Neural crest cell (in vitro differentiated cells): ENCODE measurements at places on chromosomes 1 and 21.

DNA sequence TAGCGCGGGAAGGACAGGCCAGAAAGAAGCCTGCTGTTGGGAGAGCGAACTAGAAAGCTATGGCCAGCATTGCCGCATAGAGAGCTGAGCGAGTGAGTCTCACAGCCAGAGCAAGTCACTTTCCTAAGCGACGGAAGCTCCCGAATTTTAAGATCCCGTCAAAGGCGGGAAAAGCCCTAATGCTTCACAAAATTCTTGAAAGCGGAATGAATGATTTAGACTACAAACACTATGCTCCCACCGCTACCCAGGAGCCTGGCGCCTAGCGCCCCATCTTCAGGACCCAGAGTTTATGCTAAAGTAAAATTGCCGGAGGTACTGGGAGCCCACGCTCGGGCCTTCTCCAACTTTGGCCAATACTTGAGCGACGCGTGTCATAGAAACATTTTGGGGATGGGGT is 409.9 kb upstream of the ESRRG start:
- no peak for DNase-seq

- DNase-seq: no peak
These were observed 357.6 kb downstream of the KIF26B start for GRCh38 chr1:245512181-245512888.

- no peak for DNase-seq
These were observed 30.1 kb downstream of the LRIG2 start for GRCh38 chr1:113103048-113103447.

- no peak for DNase-seq
These were observed 5.5 kb downstream of the RASSF5 start for GRCh38 chr1:206512851-206513180.

DNA sequence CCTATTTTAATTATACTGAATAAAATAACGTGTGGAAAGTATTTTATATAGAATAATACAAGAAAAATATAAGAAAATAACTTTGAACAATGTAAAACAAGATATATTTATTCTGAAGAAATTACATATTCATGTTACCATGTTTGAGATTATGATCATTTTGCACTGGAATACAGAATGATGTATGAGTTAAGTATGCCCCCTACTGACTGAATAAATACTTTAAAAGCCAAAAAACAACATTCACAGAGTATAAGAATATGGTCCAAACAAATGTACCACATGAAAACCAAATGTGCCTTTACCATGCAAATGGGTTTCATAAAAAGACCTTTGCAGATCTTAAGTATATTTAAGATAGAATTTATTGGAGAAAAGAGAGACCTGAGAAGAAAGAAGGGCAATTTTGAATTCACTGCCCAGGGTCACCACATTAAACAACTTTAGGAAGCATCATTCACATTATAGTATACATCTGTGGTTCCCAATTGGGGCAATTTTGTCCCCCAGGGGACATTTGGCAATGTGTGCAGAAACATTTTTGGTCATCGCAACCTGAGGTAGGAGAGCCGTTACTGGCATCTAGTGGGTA is 136.6 kb upstream of the GFI1 start:
- DNase-seq: no peak

- no peak for DNase-seq
These were observed 163.9 kb downstream of the ST6GALNAC5 start for GRCh38 chr1:77031106-77031662.

DNA sequence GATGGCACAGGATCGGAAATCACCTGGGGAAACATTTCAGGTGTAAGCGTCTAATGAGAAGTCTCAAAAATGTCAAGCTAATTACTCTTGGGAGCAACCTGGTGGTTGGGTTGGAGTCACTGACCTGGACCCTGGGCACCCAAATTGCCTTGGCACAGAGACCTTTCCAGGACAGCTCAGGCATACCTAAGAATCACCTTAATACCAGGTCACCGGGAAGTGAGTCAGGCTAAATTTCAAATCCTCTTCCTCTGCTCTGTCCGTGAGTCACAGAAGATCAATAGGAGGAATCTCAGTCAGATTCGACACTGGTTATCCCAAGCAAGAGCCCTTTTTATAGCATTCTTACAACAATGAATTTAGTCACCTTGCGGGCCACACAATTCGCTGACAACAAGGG is 179.6 kb upstream of the CAMK1G start:
- DNase-seq: no peak

DNA sequence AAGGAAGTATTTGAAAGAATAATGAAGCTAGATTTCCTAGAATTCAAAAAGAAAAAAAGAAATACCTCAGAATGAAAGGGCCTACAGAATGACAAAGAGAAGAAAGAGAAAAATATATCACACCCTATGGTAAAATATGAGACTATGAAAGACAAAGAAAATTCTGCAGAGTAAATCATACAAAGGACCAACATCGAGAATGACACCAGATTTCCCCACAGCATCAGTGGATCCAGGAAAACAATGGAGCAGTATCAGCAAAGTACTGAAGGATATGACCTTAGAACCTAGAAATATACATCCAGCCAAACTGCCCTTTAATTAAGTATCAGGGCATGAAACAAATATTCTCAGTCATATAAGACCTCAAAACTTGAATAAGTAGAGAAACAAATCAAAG is 21.2 kb upstream of the IFNAR2 start:
- no peak for DNase-seq

DNA sequence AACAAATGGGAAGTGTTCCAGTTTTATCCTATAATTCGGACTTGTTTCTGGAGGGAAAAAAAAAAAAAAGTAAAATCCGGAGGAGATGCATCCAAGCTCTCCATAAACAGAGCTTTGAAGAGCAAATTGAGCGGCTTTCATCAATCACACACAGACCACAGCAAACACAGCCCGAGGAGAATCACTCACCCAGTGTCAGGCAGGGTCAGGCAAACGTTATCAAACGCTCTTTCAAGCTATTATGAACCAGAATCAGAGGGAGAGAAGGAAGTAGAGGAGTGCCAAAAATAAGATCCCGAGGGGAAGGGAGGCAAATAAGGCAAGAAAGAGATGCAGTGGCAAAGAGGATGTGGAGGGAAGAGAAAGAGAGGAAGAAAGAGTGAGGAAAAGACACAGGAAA is 188.3 kb upstream of the CAMK1G start:
- DNase-seq: peak; percentile 20

DNA sequence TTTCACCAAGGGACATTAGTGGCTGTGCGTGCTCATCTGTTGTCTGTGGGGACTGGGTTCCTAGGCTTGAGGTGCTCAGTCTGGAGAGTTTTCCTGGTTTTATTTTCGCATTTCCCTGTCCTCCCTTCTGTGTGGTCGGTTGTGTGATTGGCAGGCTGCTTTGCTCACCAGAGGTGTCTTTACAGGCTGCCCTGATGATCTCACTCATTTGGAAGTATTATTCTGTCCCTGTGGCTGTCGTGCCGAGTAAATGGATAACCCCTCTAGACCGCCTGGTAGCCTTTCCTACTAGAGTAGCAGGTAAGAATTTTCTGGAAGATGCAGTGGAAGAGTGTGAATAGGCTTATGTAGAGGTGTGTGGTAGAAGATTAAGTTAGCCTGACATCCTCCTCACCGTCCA is 44.1 kb upstream of the HMGN1 start:
- DNase-seq: no peak

GRCh38 chr1:3939242-3940080 is 39.4 kb upstream of the C1orf174 start:
- no peak for DNase-seq

GRCh38 chr1:246726881-246727280 is 2.7 kb downstream of the SCCPDH start:
- DNase-seq: no peak

- DNase-seq: no peak
These were observed 113.4 kb upstream of the SLC25A33 start for GRCh38 chr1:9425859-9426258.

GRCh38 chr1:161549652-161550051 is at the start of gene FCGR3A:
FCGR3A (minus strand) TSS chr1:161549818; CDS start chr1:161549736, 82 bp downstream.
- no peak for DNase-seq

DNA sequence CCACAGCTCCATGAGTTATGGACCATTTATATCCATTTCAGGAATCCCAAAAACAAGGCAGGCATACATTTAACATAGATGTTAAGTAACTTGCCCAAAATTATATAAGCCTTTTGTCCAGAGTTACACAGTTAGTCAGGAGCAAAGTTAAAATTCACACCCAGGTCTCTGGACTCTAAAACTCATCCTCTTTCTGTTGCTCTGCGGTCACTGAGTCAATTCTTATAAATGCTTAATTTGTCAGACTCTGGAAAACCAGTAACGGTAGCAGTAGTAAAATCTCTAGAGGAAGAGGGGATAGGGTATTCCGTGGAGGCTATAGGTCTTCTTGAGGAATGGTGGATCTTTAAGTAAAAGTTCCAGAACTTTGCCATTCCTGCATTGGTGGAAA is 223.6 kb upstream of the JUN start:
- no peak for DNase-seq

DNA sequence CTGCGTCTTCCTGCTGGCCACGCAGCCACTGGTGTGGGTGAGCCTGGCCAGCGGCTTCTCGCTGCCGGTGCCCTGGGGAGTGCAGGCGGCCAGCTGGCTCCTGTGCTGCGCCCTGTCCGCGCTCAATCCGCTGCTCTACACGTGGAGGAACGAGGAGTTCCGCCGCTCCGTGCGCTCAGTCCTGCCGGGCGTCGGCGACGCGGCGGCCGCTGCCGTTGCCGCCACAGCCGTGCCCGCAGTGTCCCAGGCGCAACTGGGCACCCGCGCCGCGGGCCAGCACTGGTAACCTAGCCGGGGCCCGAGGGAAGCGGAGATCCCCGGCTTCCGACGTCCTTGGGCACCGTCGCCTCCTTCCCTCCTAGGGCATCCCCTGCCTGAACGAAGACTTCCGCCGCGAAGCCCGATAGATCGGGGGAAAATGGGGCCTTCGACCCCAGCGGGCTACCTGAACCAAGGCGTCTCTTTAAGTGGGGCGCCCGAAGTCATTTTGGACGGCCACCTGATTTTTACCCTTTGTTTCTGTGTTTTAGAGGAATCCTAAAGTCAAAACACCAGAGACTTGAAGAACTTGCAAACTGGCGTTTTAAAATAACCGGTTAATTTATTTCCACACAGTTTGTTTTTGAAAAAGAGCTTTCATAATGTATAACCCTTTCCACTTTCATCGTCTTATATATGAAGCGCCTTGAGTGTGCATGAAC is 2.0 kb downstream of the GPR88 start:
- peak; percentile 22 for DNase-seq
